ENCODE measurements at places on chromosomes 6 and 20.

- DNase-seq, result no peak
Measured at GRCh38 chr6:56073761-56074160, 173.6 kb downstream of the COL21A1 start.

GRCh38 chr6:143039548-143039947, 21.1 kb upstream of the AIG1 start:
- DNase-seq, result no peak

DNA sequence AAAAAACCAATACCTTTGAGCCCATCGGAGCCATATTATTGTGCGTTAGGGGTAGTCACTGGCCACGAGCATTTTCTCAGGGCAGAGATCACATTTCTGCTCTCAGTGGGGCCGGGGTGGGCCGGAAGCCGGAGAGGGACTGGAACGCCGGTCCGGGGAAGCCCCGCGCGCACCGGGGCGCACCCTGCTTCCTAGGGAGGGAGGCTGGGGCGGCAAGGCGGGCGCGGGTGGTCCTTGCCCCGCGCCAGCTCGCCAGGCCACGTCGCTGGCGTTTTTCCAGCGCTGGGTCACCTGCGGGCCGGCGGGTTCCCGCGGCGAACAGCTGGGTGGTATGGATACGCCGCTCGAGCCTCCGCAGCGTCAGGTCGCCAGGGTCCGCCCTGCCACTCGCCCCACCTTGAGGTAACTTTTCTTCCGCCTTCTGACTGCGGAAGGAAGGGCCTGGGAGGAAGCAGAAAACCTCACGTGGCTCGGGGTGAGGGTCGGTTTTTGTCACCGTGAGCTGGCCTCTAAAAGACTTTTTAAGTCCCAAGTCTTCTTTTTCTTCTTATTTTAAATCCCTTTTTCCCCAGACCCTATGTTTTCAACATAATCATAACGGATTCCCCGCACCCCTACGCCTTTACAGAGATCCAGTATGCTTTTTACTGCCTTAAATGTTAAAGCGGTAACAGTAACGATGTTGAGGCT, 2.7 kb upstream of the EEF1A1 start:
- DNase-seq, result peak; percentile 78

GRCh38 chr20:63733117-63733516, 3.3 kb upstream of the LIME1 start:
- no peak for DNase-seq

GRCh38 chr6:85460154-85460920, 10.5 kb downstream of the NT5E start:
- DNase-seq, result no peak
